NB4 (cell line): ENCODE measurements at places on chromosomes 6 and 20.
A peak's percentile ranks its signal among the peaks of the same experiment; 100 is the strongest.

DNA sequence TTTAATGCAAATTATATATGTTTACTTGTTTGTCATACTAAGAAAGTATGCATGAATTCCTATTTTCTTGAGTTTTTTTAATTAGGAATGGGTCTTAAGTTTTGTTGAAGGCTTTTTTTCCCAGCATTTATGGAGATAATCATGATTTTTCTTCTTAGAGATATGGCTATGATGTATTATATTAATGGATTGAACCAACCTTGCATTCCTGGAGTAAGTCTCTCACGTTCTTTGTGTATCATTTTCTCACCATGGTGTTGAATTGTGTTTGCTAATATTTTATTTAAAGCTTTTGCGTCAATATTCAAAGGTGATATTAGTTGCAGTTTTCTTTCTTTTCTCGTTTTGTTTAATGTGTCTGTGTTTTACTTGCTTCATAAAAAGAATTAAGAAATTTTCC, 48.4 kb upstream of the SLC35D3 start:
- DNase-seq = no peak

DNA sequence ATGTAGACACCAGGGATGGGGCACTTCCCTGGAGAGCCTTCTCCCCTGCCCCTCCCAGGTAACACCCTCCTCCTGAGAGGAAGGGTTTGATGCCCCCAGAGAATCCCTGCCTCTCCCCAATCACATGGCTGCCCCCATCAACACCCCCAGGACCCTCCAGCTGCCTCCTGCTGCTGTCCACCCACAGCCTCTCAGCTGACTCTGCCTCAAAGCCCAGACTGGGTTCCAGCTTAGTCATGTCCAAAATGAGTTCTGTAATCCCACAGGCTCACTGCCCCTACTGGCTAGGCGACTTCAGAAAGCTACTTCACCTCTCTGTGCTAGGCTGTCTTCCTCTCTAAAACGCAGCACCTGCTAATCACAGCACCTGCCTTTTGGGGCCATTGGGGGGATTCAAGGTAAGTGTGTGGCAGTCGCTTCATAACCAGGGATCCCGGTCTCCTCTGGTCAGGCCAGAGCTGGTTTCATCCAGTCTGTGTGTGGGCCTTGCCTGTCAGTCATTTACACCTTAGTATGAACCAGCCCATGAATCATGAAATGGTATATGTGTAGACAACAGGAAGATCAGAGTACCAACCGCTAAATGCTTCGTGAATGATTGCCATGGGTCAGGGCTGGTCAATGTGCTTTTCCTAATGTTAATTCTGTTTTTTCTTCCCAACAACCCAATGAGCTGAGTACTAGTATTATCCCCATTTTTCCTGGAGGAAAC, 40.4 kb downstream of the TFEB start:
- no peak for DNase-seq

- no peak for DNase-seq
Observed at GRCh38 chr6:3750317-3751076, 1.0 kb downstream of the PXDC1 start.

GRCh38 chr20:4889446-4889845, 111.9 kb downstream of the SLC23A2 start:
- DNase-seq = no peak

DNA sequence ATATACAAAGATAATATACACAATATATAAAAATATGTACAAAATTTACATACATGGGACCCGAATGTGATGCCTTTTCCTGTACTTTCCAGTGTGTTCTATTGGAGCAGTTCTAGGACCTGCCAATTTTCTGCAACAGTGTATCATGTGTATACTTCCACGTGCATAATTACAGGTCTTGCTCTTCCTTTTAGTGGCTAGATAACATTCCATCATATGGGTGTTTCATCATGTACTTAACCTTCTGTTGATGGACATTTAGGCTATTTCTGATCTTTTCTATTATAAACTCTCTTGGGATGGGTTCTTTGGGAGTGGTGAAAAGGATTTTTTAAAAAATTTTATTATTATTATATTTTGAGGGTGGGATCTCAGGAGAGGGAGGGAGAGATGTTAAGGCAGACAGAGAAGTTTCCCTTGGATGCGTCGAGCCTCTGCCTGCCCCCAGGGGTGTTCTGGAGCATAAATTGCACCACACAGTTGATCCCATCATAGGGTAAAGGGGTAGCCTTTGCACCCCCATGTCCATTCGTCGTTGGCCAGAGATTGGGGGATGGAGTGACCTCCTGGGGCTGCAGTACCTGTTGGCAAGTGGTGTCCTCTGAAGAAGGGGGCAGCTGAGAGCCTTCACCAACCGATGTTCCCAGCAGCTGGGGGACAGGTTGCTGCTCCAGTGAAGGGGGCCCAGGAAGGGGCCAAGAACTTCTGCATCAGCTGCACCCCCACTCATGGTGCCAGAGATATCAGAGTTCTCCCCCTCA, 110.3 kb downstream of the TOX2 start:
- DNase-seq = no peak

GRCh38 chr6:36971921-36972673, 13.9 kb downstream of the MTCH1 start:
- no peak for DNase-seq

DNA sequence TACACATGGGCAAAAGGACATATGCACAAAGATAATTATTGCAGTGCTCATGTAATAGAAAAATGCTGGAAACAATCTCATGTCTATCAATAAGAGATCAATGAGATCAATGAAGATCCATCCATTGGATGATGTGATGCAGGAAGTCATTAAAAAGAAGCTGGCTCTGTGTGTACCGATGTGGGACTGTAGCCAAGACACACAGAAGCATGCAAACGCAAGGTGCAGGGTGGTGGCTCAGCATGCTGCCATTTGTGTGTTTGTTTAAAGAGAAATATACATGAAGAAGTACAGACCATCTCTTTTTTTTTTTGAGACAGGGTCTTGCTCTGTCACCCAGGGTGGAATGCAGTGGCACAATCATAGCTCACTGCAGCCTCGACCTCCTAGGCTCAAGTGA, 33.1 kb upstream of the KCNB1 start:
- DNase-seq = no peak

GRCh38 chr20:36225666-36226065, 10.6 kb upstream of the AAR2 start:
- no peak for DNase-seq

DNA sequence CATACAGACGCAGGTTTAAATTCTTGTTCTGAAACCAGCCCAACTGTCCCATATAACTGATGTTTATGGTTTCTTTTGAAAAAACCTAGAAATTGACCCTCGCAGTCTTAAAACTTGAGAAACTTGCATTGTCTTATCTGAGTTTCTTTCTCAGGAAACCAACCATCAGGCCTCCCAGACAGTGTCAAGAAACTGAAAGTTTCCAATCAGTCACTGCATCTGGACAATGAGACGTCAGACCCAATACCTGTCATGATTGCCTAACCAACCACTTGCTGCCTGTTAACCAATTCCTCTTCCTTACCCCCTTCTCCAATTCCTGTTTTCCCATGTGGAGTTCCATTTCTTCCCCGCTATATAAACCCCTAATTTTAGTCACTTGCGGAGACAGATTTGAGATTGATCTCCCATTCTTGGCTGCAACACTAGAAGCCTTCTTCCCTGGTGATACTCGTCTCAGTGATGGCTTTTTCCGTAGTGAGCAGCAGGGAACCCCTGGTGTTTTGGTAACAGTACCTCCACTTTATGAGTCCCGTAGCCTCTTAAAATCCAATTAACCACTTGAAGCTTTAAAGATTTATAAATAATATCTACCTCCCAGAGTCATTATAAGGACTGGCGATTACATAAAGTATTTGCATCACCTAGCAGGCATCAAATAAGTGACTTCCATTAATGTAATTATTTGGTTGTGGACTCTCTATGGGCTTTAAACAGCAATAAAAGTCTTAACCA, 49.3 kb downstream of the GPR63 start:
- no peak for DNase-seq

GRCh38 chr20:59032713-59033059, 551 bp upstream of the ATP5F1E start:
- DNase-seq = no peak

DNA sequence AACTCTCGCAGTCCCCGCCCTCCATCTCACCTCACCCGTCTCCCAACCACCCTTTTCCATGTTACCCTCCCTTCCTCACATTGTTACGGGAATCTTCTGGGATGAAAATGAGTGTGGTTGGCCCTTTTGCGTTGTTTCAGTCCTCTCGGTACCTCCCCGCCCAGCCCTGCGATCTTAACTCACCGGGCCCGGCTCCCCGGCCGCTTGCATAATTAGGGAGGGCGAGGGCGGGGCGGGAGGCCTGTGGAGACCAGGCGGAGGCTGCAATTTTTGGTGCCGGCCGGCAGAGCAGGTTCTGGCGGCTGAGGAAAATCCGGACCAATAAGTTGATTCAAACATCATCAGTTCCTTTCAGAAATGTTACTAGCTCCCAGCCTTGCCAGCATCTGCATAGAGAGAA, 25.2 kb downstream of the TFAP2B start:
- no peak for DNase-seq

DNA sequence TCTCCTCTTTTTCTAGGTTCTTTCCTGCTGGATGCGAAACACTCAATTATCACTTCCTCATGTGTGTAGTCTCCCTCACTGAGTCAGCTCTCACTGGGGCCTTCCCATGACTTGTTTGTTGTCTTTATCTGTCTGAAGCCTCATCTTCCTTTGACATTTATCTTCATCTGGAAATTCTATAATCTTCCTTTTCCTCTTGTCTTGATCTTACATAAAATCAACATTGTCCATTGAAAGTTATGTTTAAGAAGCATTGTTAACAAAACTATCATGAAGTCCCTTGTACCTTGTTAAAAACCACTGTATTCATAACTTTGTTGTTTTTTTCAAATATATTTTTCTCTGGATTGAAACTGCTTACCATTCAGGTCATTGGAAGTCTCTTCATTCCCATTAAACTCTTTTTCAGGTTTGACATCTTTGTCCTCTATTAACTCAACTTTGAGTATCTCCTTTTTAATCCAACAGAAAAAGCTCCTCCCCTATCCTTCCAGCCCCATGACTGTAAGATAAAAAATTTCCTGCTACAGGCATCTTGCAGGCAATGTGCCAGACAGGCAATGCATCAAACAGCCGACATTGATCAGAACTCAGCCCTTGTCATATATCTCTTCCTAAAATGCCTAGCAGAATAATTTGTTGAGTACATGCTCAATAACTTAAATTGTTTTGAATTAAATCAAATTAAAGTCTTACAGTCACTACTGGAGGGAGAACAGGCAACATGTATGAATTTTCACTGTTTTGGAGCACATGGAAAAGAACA, 34.8 kb downstream of the MYLIP start:
- no peak for DNase-seq

GRCh38 chr20:46022411-46023147, 6.4 kb upstream of the SLC12A5 start:
- peak; percentile 76 for DNase-seq

DNA sequence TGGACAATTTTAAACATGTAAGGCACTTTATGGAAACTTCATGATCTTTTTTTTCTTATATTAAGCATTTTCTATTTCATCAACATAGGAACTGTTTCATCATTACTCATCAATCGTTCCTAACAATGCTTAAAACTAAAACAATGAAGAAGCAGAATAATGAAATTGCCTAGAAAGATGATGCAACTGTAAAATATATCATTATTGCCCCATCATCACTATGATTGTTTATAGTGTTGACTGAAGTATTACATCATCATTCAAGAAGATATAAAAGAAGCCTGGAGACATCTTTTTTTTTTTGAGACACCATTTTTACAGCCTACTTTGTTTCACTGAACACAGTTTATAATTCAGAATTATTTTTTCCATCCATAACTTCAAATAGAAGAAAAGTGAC, 147.2 kb downstream of the TRDN start:
- no peak for DNase-seq

DNA sequence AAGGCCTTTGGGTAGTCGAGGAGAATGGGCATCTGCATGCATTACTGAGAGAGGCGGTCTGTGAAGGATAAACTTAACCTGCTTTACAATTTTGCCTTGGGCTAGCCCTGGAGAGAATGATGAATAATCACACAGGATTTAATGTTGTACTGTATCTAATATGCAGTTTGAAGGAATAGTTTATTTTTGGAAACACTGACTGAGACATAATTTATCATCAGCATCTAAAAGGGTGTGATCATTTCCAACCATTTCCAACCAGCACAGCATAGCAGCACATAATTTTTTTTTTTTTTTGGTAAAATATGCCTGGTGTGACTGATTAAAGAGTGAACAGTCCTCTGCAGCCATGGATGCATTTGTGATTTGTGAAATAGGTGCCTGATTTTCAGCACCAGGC, 519.5 kb downstream of the PHF3 start:
- DNase-seq = no peak

DNA sequence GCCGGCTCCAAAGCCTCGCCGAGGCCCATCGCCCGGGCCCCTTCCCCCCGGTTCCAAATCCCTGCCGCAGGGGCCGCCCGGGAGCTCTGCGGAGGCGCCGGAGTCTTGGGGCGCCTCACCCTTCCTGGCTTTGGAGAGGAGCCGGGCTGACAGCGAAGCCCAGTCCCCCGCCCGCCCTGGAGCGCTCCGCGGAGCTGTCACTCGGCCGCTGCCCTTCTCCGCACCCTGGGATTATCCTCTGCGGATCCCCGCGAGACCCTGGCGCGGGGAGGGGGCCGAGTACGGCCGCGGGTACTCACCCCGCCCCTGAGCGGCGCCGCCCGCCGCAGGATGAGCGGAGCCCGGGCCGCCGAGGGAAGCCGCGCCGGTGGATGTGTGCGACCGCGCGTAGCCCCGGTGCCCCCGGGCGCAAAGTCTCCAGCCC, 343 bp downstream of the SNAP91 start:
- DNase-seq = no peak

- DNase-seq = no peak
Observed at GRCh38 chr20:61497029-61497627, 245.1 kb downstream of the CDH4 start.

- no peak for DNase-seq
Observed at GRCh38 chr6:144653885-144654505, 368.9 kb downstream of the UTRN start.

- no peak for DNase-seq
Observed at GRCh38 chr6:108557494-108558371, 3.0 kb upstream of the FOXO3 start.

DNA sequence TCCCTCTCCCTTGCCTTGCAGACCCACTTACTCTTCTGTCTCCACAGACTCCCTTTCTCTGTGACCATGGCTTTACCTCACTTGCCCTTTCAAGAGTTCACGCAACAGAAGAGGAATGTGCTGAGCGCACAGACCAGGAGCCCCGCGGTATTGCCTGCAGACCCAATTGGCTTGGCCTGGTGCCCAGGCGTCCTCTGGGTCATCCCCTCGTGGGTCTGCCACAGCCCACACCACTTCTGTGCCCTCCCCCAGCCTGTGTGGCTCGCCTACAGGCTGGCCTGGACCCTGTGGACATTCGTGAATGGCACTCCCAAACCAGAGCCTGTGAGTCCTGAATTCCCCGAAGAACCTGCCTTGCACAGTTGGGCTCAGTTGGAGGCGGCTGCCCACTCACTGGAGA, 15.3 kb upstream of the NINL start:
- no peak for DNase-seq

GRCh38 chr6:111553580-111553979, 52.1 kb downstream of the TRAF3IP2 start:
- no peak for DNase-seq
